Mesenteric fat pad (tissue), 1 donor: ENCODE measurements at places on chromosomes 3 and 15. TPM values are rescaled to one million over a fixed set of nuclear protein-coding genes. Genes with fewer than 3 reads are reported as not detected.

CDC25A gene
- total RNA-seq, result 0.87 TPM

PRTG gene
- total RNA-seq, result 1.00 TPM

ATP13A5 gene
- not detected for total RNA-seq

SLC12A8 gene
- 2.3 TPM for total RNA-seq

CHRM5 gene
- total RNA-seq, result not detected

SCG3 gene
- total RNA-seq, result not detected

NFKBIZ gene
- 133 TPM for total RNA-seq

ARHGAP31 gene
- 63.4 TPM for total RNA-seq

GXYLT2 gene
- total RNA-seq, result 8.4 TPM

RPL4 gene
- 1,807 TPM for total RNA-seq

ZMYND10 gene
- 0.71 TPM for total RNA-seq

RTF1 gene
- total RNA-seq, result 26.8 TPM

CP gene
- total RNA-seq, result 17.5 TPM

SHF gene
- 3.8 TPM for total RNA-seq

GOLGA6A gene
- total RNA-seq, result not detected

SIDT1 gene
- total RNA-seq, result 1.5 TPM

GOLGA6L4 gene
- 4.4 TPM for total RNA-seq

COLQ gene
- total RNA-seq, result 0.74 TPM

ABHD2 gene
- 101 TPM for total RNA-seq

SEMA3F gene
- 51.5 TPM for total RNA-seq

PLA2G4E gene
- not detected for total RNA-seq

RBMS3 gene
- 127 TPM for total RNA-seq

PGBD4 gene
- 0.96 TPM for total RNA-seq

NR2E3 gene
- total RNA-seq, result not detected

CNTN3 gene
- total RNA-seq, result 4.0 TPM

RPS17 gene
- total RNA-seq, result 1,281 TPM

CCDC13 gene
- total RNA-seq, result 1.3 TPM

TUSC7 gene
- total RNA-seq, result not detected

CTXND1 gene
- total RNA-seq, result not detected

HYAL3 gene
- total RNA-seq, result 1.4 TPM

GABRR3 gene
- total RNA-seq, result not detected

PLA1A gene
- total RNA-seq, result 3.4 TPM

AQR gene
- total RNA-seq, result 31.5 TPM

UBAP1L gene
- 3.9 TPM for total RNA-seq

TMC3 gene
- total RNA-seq, result not detected

CD80 gene
- 1.3 TPM for total RNA-seq

APPL1 gene
- 40.9 TPM for total RNA-seq

UBL7 gene
- 32.4 TPM for total RNA-seq

WNT5A gene
- 1.7 TPM for total RNA-seq

ISLR gene
- total RNA-seq, result 35.5 TPM

ARHGEF26 gene
- 18.4 TPM for total RNA-seq

SUCLG2 gene
- total RNA-seq, result 47.1 TPM

CCDC54 gene
- total RNA-seq, result not detected

C2CD4A gene
- not detected for total RNA-seq

TRAT1 gene
- not detected for total RNA-seq

ITIH1 gene
- not detected for total RNA-seq

PRKCI gene
- 16.7 TPM for total RNA-seq

CLEC3B gene
- 217 TPM for total RNA-seq

NR1I2 gene
- 0.26 TPM for total RNA-seq

TM4SF4 gene
- total RNA-seq, result 1.7 TPM
